Stimulated activated CD4-positive, alpha-beta T cell treated with anti-CD3 and anti-CD28 coated beads, Interleukin-2, amount 100 ng/mL, for 48 hours (primary cell): ENCODE measurements at places on chromosomes 1 and 21.

DNA sequence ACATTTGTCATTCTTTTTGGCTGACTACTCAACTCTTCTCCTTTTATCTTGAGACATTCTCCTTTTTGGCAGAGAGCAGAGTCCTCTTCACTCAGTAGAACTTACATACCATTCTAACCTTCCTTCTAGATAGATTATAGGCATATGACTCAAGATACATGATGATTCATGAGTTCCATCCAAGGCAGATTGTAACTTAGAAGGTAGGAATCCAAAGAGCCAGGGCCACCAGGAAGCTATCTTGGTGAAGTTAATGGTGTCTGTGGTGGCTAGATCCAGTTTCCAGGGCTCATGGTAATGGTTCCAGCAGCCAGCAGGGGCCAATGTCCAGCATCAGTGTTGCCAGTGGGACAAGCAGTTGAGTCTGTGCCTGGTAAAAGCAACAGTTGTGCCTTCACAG, 76.1 kb upstream of the KIAA0040 start:
- no peak for DNase-seq

- DNase-seq = no peak
These were observed 84.4 kb downstream of the SGIP1 start for GRCh38 chr1:66618390-66618789.

- no peak for DNase-seq
These were observed 152.5 kb downstream of the DISC1 start for GRCh38 chr1:231779081-231779480.

- no peak for DNase-seq
These were observed 13.2 kb downstream of the AMPD2 start for GRCh38 chr1:109632671-109633346.

GRCh38 chr1:223765719-223766340, 53.5 kb downstream of the CAPN2 start:
- DNase-seq = no peak
